ENCODE measurements at places on chromosomes 12 and 14.

- DNase-seq, result no peak
Measured at GRCh38 chr12:76080017-76080728, 4.3 kb downstream of the NAP1L1 start.

DNA sequence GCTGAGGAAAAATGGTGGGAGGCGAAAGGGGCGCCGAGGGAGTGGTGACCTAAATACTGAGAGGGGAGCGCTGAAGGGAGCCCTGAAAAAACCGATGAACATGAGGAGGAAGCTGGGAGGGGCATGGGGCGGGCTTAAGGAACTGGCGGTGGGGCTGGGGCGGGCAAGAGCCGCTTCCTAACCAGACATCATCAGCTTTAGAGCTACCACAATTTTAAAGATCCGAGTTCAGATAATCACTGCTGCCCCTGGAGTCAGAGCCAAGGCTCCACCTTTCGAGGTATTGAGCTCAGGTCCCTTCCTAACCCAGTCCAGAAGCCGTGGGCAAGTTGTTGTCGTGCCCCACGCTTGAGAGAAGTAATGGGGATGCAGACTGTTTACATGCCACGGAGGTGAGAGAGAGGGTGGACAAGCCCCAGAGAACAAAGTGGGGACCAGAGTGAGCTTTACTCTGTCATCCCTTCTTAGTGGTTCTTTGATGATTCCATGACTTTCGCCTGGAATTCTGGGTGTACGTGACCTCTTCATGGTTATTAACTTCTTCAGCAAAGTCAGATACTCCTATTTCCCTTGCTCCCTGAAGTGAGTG lies 393 bp downstream of the ORMDL2 start:
- no peak for DNase-seq

DNA sequence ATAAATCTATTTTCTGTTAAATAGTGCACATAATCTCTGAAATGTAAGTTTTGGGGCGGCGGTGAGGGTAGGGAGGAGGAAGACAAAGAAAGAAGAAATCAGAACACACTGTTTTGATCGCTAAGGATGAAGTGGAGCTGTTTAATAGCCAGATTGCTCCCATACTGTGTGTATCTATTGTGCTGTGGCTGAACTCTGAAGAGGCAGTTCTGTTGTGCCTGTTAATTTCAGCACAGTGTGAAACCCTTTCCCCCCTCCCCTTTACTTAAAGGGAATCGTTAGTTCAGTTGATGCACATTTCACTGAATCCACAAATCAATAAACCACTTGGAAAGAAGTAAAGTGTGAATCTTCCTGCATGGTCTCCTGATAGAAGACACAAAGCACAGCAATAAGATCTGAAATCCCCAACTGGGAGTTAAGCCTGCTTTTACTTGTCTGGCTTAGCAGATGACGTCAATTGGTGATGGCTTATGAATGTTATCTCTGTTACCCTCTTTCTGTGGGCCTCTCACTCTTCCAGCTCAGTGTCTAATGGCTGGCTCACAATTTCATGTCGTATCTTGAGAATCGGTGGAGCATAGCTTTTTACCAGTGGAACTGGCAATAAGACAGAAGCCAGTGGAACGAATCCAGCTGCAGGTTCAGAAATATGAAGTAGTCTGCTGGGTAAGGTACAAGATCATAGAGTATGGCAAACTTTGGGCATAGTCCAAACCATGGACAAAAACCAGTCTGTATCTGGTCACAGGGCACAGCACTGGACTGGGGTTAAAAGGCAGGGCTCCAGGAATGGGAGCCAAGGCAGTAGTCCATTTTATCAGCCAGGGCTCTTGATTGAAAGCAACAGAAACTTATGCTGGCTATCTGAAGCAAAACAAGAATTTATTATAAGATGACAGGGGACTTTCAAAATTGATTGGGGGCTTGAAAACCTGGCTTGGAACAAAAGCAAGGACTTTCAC lies 413.5 kb upstream of the SEL1L start:
- no peak for DNase-seq

GRCh38 chr14:33606591-33606990 lies 344.3 kb downstream of the EGLN3 start:
- no peak for DNase-seq

GRCh38 chr12:65308601-65309071 lies 30.2 kb downstream of the MSRB3 start:
- DNase-seq, result no peak

- DNase-seq, result no peak
Measured at GRCh38 chr12:12592930-12593329, 18.7 kb upstream of the CREBL2 start.

DNA sequence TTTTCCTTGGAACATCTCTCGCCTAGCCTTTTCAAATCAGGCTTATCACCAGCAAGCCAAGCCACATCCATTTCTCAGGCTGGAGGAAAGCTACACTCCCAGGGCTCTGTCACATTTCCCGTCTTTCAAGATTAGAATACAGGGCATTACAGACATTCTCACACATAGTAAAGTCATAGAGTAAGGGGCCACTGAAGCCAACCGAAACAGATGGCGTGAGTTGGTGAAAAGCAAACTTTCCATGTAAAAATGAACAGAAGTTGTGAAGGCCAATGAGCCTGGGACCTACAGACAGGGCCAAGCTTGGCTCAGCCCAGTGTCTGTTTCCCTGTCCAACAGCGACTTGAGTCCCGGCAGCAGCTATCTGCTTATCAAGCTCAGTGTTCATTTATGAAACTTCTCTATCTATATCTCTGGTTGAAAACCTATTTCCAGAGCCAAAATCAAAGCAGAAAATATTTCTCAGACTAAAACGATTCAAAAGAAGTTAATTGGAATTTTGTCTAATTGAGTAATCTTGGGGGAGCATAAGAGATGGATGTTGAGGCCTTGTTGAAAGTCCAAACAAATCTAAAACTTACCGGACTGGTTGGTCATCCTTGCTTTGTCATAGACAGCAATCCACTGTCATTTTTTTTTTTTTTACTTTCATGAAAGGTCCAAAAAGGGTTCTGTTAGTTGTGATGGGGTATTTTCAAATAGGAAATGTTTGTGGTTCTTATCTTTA lies 105.6 kb downstream of the DAAM1 start:
- no peak for DNase-seq

GRCh38 chr12:117209626-117210025 lies 19.4 kb upstream of the FBXO21 start:
- no peak for DNase-seq

- no peak for DNase-seq
Measured at GRCh38 chr12:114000861-114001260, 34.7 kb upstream of the RBM19 start.

- DNase-seq, result no peak
Measured at GRCh38 chr14:59130462-59130861, 58.0 kb upstream of the DAAM1 start.

- DNase-seq, result no peak
Measured at GRCh38 chr12:62879691-62880090, 55.3 kb downstream of the PPM1H start.

DNA sequence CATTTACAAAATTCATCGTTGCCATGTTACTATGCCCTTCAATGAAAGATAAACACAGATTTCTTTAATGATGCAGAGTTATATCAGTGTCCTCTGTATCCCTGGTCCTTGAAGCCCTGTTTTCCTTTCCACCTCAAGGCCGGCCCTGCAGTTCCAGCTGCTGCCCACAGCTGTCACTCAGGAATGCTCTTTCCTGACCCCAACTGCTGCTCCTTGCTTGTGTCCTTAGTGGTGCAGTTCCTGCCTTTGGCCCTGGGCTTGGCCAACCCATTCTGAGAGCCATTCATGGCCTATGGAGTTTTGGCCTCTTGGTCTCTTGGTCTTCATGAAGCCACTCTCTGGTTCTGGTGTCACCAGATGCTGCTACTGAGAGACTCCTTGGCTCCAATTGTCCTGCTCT lies 93.1 kb downstream of the GAS2L3 start:
- DNase-seq, result no peak

- no peak for DNase-seq
Measured at GRCh38 chr12:116687888-116688287, 50.0 kb downstream of the SPRING1 start.

- DNase-seq, result no peak
Measured at GRCh38 chr12:30188602-30189326, 405.0 kb upstream of the TMTC1 start.

GRCh38 chr12:115402443-115403180 lies 718.6 kb upstream of the TBX3 start:
- no peak for DNase-seq

DNA sequence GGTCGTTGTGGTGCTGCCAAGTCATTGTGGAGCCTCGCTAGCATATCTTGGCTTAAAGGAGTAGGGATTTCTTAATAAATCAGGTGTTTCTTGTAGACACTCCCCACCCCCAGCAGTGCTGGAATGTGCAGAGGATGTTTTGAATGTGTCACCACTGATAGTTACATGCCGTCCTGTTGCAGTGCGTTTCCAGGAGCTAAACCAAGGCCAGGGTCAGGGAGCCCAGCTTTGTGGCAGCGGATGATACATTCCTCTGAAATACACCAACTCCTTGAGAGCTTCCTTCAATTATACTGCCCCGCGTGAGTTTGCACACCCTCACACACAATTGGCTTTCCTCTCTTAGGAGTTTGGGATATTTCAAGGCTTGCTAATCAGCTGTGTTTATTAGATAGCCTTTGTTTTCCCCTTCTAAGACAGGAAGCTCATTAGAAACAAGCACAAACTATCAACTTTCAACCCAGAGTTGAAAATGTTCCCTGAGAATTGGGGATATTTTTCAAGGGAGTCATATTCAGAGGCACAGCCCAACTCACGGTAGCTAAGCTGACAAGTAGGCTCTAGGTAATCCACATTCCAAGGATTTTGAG lies 154.9 kb downstream of the C12orf75 start:
- no peak for DNase-seq

DNA sequence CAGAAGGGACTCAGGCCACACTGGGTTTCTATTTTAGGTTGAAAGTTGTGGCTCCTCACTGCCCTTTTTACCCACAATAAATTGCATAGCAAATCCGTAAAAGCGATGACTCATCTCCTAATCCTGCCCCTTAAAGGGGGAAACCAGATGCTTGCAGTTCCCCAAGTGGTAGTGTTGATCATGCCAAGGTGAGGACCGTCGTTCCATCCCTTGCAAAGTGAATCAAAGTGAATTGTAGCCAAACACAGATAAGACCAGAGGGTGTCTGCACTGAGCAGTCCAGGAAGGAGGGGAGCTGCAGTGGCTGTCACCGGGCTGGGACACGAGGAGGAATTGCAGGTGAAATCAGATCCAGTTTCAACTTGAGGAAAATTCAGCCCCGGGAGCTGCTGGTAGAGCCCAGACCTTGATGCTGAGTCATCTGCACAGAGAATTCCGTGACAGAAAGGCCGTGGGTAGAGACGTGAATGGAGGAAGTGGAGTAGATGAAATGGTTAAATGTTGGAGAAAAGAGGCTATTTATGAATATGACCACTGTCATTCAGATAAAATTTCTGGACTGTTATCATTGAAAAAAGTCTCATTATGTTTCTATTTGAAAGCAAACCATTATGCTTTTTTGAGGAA lies 44.2 kb upstream of the MMP17 start:
- no peak for DNase-seq

GRCh38 chr12:62032870-62033269 lies 227.3 kb upstream of the USP15 start:
- DNase-seq, result no peak

DNA sequence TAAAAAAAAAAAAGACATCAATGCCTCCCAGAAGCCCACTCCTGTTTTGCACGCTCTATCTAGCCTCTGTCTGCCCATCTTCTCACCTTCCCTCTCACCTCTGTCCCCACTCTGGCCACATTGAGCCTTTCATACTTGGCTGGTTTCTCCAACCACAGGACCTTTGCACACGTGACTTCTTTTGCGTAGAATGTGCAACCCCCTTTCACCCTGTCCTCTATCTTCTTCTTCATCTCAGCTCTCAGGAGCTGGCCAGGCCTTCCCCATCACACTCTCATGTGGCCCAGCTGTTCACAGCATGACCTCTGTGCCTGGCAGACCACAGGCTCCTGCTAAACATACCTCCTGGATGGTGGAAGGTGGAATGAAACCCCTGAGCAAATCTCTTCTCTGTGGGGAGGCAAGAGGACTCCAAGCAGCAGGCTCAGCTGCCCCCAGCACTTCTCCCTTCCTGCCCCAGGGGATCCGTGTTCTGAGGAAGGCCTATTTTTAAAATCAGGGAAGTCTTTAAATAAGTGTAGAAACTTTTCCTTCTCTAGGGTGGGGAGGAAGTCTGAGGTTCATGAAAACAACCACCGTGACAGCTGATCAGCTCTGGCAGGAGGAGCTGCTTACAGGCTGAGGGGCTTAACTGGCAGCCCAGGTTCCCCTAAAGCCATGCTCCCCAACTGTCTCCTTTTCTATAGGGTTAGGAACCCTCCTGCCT lies 11.6 kb downstream of the HVCN1 start:
- no peak for DNase-seq

- no peak for DNase-seq
Measured at GRCh38 chr12:74349925-74350324, 187.7 kb upstream of the ATXN7L3B start.

DNA sequence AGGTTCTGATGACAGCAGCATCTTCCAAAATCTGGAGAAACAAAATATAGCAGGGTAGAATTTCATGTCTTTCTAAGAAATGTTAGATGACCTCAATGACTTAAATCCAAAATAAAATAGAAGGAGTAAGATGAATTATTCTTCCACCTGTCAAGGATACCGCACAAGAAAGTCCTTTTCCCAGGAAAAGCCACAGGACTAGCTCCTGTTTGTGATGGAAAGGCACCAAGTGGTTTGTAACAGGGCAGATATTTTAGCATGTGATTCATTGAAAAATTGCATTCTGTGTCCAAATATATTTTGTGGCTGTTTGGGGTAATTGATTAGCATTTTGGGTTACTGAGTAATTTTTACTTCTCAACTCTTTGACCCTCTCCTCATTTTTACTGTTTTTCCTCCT lies 2.7 kb downstream of the CD163L1 start:
- no peak for DNase-seq

GRCh38 chr14:35121026-35121886 lies 534 bp downstream of the PPP2R3C start:
- DNase-seq, result no peak

- DNase-seq, result no peak
Measured at GRCh38 chr14:30738978-30739377, 116.9 kb downstream of the SCFD1 start.

Measured in effector CD8-positive, alpha-beta T cell (primary cell).